NCI-H510A treated with DMSO at 0.1 percent for 48 hours (cell line): ENCODE measurements at places on chromosomes 3 and 15.

- DNase-seq = no peak
Measured at GRCh38 chr3:144033863-144034262, 62.2 kb downstream of the DIPK2A start.

DNA sequence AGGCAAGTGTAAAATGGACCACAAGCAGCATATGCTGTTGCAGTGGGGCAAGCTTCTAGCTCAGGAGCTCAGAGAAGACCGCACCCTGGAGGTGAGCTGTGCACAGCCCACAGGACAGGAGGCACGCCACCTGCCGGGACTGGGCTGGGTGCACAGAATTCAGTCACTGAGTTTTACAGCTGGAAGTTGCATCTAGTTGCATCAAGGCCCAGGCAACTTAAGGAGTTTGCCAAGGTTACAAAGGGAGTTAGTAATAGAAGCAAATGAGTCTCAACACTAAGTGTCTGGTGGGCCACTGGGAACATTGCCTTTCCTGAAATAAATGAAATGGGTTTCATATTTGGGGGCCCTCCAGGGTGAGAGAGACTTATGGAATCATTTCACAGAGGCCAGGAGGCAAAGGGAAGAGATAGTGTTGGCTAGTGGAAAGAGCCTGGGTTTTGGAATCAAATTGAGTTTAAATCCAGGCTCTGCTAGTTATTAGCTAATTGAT is 36.0 kb upstream of the TIMP4 start:
- DNase-seq = no peak

DNA sequence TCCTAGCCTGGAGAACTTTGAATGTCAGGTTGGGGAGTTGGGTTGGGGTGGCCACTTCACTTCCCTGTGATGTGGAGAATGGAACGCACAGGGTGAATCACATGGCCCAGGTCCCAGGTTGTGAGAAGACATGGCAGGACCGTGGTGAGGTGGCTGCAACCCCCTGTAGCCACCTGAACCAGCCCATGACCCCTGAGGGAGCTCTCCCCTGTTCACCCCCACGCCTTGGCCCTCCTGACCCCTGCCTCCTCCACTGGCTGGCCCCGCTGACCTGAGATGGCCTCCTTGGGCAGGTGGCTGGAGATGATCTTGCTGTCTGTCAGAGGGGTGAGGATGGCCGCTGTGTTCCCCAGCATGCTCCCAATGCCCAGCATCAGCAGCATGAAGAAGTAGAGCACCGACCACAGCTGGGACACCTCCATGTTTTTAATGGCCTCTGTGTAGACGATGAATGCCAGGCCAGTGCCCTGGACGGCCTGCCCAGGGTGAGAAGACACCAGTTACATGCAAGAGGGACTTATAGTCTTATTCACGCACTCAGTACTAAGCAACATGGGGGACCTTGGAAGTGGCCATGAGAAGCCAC is 31.0 kb downstream of the SLC6A20 start:
- no peak for DNase-seq

- no peak for DNase-seq
Measured at GRCh38 chr3:17340693-17341092, 401.7 kb downstream of the TBC1D5 start.

- peak; percentile 7 for DNase-seq
Measured at GRCh38 chr15:40115670-40116093, 7.0 kb upstream of the BMF start.

DNA sequence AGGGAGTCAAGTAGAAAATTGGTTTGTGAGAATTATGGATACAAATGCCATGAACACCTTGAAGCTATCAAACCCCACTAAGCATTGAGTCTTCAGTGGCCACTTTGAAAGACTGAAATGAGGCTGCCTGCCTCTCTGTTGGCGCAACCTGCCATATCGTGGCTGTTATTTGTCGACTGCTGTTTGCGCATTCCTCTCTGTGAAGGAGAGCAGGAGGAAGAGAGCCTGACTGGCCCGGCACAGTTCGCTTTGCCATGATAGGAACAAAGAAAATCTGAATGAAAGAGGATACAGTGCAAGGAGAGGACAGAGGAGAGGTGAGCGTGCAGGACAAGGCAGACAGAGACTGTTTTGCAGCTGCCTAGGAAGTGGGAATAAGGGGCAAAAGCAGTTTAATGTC is 289.4 kb downstream of the RYR3 start:
- no peak for DNase-seq

- peak; percentile 7 for DNase-seq
Measured at GRCh38 chr15:69893863-69894262, 203.9 kb downstream of the TLE3 start.

GRCh38 chr3:170180908-170181885 is at the start of gene PHC3:
TSS of gene PHC3 (minus strand) at chr3:170181733. CDS start at chr3:170181715, 18 bp downstream.
- peak; percentile 86 for DNase-seq

DNA sequence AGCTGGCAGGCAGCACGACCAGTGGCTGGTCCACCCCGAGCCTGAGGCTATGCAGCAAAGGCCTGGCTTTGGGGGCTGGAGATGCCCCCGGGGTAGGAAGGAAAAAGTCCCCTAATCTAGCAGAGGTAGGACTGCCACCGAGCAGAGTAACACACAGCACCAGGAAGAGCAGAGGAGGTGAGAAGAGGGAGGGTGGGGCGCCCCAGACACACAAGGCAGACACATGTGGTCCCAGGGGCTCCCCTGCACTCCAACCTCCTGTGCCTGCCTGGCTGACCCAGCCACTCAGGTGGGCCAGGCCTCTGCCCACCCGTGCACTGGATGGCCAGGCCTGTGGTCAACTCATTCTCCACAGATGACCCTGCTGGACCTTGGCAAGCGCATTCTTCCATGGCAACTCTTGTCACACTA is 112.4 kb downstream of the ADCY5 start:
- DNase-seq = no peak

- DNase-seq = no peak
Measured at GRCh38 chr15:58556028-58556361, 124.2 kb downstream of the LIPC start.

GRCh38 chr15:97177151-97177577 is 783.3 kb upstream of the ARRDC4 start:
- DNase-seq = no peak

- no peak for DNase-seq
Measured at GRCh38 chr15:98873441-98874218, 134.0 kb downstream of the PGPEP1L start.

DNA sequence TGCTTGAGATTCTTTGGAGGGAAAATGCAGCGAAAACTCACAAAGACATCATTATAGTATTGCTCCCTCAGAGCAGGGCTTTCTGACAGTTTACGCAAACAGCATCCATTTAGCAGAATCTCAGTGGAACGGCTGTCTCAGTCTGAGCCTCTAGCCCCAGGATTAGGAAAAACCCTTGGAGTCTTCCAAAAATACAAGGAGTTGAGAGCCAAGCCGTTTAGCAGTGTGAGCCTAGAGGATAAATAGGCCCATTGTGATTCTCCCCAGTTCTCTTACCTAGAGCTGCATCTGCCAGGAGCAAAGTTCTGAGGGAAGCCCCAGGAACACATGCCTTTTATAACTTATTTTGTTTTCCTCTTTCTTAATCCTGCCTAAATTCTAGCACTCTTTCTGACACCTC is 359.6 kb downstream of the NTRK3 start:
- no peak for DNase-seq
